Gastroesophageal sphincter (tissue), 4 donors: ENCODE measurements at places on chromosomes 5 and 9.

DNA sequence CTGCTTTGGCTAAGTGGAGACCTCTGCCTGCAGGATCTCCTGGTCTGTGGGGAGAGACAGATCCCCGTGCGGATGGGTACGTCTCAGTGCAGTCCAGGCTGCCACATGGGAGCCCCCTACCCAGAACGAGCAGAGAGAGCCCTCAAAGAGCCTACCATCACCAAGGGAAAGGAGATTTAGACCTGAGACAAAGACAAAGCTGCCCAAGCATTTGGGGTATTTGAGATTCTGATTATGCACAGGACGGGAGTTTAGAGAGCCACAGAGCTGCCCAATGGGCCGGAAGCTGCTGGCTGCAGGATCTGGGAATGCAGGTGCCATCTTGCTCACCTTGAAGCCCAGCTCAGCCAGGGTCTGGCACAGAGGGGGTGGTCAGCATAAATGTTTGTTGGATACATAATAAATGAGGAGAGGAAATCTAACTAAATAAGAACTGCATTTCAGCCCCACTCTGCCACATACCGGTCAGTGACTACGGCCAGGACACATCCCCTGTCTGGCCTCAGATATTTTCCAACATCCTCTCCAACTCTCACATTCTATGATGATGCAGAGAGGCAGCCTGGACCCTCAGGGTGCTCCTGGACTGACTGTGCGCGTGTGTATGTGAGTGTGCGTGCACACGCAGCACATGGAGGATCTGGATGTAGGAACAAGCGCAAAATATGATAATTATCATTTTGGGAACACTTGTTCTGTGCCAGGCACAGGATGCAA is 157.8 kb downstream of the FGF18 start:
- ATAC-seq = no peak

DNA sequence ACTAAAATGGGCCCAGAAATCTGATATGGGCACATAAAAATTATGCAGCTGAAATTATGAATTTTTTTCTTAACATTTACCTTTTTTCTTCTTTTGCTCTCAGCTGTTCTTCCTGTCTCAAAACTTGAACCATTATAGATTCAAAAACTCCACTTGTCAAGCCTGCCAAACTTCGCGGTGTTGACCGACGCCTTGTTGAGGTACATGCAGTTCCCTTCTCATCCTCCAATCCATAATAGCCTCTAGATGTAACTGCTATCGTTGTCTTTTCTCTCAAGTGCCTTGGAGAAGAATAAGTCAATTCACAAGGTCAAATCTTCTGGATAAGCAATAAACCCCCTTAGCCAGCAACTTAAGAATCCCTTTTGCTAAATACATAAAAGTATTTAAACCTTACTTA is 27.2 kb downstream of the RANBP6 start:
- ATAC-seq = no peak

DNA sequence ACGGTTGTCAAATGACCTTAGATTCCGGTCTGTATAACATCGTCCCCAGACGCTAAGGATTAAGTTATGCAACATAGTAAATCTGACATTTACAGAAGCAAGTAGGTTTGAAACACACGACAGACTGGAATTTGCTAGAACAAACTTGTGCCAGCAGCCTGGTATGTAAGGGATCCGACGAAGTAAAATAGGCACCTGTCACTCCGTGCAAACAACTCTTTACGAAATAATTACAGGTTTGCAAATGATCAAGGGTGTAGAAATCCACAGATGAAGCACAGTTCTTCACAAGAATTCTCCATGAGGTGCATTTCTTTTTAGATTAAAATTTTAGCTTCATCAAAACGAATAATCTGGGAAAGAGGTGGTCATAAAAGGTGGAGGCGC is 508 bp downstream of the MOCS2 start:
- no peak for ATAC-seq

- no peak for ATAC-seq
Measured at GRCh38 chr9:131480258-131480657, 22.5 kb upstream of the POMT1 start.

GRCh38 chr5:66596636-66597182 is 516 bp downstream of the MAST4 start:
- ATAC-seq = peak; percentile 29

DNA sequence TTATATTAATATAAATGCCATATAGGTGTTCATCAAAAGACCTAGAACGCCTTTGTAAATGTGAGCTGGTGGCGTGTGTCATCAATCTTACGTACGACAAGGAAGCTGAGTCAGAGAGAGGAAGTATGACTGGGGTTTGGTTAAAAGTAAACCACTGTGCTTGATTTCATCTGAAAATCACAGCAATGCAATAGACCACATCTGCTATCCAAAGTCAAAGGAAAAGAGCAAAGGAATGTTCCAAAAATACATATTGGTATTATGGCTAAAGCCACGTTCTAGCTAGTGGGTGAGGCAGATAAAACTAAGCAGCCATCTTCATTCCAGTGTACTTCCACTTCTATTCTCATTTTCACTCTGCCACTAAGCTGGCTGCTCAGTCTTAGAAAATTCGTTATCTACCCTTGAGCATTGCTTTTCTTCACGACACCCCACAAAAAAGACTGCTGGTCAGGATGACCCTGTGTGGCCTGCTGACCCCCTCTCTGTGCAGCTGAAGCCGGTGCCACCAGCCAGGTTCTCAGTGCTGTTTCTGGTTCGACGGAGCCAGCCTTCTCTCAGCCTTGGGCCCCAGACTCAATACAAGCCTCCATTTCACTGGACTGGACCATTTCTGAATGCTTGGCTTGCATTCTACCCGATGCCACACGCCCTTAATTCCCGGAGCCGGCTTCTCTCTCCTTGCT is 23.8 kb downstream of the SHC3 start:
- ATAC-seq = no peak

DNA sequence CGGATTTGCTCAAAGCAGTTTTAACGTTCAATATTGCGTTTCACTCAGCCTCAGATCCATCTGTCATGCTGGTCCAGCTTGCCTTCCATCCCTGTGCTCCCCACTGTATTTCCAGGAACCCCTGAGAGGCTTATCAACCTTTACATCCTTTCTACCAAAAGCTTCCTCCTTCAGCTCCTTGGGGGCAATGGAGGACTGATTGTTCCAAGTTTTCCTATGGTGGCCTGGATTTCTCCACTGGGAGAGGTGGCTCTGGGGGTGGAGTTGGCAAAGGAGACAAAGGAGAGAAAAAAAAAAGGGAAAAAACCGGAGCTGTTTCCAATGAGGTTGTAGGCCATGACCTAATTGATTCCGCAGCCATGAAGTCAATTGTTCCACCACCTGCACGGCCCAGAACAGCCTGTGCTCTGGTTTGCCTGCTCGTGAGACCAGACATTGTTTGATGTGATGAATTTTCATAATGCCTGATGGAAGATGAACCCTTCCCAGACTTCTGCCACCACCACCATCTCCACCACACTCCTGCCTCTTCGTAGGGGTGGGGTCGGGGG is 54.1 kb downstream of the ABLIM3 start:
- ATAC-seq = peak; percentile 36

DNA sequence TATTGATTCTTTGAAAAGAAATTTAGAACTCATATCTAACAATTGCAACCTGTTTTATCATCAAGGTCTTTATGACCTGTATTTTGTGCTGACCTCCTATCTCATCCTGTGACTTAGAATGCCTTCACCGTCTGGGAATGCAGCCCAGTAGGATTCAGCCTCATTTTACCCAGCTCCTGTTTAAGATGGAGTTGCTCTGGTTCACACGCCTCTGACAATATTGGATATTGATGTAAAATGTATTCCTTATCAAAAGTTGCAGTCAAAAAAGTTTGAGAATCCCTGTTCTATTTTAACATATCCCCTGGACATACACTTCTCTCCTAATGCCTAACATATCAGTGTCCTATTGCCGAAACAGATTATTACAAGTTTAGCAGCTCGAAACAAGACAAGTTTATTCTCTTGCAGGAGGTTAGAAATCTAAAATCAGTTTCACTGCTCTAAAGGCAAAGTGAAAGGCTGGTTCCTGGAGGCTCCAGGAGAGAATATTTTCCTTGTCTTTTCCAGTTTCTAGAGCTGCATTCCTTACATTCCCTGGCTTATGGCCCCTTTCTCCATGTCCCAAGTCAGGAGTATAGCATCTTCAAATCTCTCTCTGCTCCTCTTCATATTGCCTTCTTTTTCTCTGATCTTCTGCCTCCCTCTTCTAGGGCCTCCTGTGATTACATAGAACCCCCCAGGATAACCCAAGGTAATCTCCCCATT is 31.5 kb upstream of the LVRN start:
- no peak for ATAC-seq

- no peak for ATAC-seq
Measured at GRCh38 chr9:134134949-134135342, 936 bp upstream of the WDR5 start.

GRCh38 chr9:131197160-131197911 is 72.0 kb downstream of the NUP214 start:
- ATAC-seq = no peak

DNA sequence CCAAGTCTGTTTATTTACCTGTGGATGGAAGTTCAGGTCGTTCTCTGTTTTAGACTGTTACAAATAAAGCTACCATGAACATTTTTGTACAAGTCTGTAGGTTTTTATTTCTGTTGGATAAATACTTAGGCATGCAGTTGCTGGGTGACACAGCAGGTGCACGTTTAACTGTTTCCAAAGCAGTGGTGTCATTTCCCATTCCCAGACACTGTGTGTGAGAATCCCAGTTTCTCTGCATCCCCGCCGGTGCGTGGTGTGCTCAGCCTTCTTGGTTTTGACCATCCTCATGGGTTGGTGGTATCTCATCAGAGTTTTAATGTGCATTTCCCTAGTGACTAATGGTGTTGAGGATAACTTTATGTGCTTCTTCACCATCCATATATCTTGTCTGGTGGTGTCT is 27.2 kb downstream of the AHRR start:
- no peak for ATAC-seq
